T-helper 17 cell (primary cell): ENCODE measurements at places on chromosomes 13 and 19.
A peak's percentile ranks its signal among the peaks of the same experiment; 100 is the strongest.

DNA sequence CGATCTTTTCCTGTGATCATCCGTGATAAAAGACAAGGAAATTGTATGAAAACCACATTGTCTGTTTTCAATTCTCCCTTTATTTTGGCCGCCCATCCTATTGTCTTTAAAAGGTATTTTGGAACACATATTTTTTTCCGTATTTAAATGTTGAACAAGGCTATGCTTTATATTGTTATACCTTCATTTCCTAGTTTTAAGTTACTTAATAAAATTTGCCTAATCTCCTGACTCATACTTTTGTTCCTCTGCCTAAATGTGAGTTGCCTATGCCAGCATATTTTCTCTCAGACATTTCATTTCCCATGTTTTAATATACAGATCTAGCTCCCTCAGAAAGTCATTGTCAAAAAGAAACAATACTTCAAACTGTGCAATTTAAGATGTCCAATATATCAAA is 104.2 kb downstream of the SLITRK6 start:
- DNase-seq: no peak

DNA sequence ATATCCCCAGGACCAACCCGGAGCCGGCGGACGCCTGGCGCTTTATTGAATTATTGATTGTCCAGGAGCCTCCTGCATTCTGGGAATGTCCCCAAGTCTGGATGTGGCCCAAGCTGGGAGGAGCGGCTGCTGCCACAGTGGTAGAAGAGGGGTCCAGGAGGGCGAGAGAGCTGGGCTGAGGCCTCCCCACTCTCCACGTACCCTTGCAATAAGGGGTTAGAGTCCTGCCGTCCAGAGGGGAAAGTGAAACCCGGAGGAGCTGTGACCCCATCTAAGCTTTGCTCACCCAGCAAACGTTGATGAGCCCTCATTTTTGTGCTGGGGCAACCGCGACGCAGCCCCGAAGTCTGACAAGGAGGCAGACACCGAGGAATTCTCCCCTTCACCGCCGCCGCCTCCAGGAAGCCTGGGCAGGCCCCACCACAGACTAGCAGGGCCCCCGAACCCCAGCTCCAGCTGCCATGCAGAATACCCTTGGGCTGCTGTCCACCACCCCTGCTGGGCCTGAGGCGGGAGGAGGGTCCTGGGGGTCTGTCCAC is 1.4 kb upstream of the C2CD4C start:
- DNase-seq: no peak

DNA sequence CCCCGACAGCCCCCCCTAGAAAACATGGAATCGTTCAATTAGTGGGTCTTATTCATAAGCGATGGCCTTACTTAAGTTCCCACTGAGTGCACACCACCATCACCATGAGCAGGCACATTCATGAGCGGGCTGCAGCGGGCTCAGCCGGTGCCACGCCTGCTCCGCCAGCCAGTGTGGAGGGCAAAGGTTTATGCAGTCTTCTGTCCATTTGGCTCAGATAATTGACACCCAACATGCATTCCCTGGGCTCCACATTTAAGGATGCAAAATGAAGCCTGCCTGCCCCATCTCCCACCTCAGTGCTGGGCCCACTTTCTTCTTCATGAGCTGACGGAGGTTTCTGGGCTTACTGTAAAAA is 12.1 kb downstream of the C19orf12 start:
- no peak for DNase-seq

GRCh38 chr19:14333101-14333871 is 48.0 kb upstream of the ADGRE5 start:
- DNase-seq: no peak

- no peak for DNase-seq
These were observed 16.9 kb downstream of the SMARCA4 start for GRCh38 chr19:10977742-10978092.

DNA sequence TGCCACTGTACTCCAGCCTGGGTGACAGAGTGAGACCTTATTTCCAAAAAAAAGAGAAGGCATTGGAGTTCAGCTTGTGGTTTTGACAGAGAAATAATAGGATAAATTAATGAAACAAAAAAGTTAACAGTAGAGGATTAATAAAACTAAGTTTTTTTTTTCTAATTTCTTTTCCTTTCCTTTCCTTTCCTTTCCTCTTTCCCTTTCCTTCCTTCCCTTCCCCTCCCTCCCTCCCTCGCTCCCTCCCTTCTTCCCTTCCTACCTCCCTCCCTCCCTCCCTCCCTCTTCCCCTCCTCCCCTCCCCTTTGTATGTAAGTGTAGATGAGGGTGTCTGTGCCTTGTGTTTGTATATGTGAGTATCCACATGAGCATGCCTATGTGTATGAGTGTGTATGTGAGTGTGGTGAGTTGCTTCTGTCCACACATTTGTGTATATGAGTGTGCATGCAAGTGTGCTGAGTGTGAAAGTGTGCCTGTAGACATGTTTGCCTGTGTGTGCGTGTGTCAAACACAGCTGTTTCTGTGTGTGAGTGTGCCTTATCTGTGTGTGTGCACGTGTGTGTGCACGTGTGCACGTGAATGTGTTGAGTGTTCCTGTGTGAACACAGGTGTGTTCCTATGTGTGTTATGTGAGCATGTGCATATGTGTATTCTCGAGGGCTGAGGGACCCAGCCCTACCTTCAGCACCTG is 12.5 kb upstream of the MZF1 start:
- DNase-seq: no peak

GRCh38 chr13:31452525-31452924 is 252.8 kb downstream of the B3GLCT start:
- DNase-seq: no peak

DNA sequence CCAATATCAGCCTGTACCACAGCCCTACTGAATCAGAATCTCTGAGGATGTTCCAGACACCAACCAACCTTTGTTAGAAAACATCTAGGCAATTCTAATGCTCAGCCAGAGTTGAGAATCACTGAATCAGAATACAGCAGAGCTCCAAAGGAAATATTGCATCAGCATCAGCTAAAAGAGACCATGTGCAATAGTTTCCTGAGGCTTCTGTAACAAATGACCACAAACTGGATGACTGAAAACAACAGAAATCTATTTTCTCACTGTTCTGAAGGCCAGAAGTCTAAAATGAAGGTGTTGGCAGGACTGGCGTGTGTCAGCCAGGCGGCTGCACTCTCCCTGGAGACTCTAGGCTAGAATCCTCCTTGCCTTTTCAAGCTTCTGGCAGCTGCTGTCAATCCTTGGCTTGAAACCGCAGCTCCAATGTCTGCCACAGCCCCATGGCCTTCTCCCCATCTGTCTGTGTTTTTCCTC is 1.2 kb upstream of the DCT start:
- DNase-seq: no peak

- no peak for DNase-seq
These were observed 2.0 kb downstream of the PTH2 start for GRCh38 chr19:49421039-49421877.

- peak; percentile 96 for DNase-seq
These were observed 480 bp upstream of the KLF16 start for GRCh38 chr19:1863638-1864479.

DNA sequence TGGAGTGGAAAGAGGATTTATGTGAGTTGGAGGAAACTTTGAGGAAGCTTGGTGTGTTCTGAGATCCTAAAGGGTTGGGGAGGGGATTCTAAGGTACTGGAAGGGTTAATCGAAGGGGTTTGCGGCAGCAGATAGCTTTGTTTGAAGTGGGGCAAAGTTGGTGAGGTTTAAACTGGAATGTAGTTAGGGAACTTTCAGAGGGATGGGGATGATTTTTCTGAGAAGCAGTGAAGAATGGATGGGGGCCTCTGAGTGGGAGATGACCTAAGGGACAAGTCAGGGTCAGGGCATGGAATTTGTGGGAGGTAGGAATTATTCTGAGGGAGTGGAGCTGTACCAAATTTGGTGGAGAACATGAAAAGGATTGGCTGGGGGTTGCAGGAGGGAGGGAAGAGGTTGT is 3.9 kb downstream of the SAE1 start:
- DNase-seq: no peak

DNA sequence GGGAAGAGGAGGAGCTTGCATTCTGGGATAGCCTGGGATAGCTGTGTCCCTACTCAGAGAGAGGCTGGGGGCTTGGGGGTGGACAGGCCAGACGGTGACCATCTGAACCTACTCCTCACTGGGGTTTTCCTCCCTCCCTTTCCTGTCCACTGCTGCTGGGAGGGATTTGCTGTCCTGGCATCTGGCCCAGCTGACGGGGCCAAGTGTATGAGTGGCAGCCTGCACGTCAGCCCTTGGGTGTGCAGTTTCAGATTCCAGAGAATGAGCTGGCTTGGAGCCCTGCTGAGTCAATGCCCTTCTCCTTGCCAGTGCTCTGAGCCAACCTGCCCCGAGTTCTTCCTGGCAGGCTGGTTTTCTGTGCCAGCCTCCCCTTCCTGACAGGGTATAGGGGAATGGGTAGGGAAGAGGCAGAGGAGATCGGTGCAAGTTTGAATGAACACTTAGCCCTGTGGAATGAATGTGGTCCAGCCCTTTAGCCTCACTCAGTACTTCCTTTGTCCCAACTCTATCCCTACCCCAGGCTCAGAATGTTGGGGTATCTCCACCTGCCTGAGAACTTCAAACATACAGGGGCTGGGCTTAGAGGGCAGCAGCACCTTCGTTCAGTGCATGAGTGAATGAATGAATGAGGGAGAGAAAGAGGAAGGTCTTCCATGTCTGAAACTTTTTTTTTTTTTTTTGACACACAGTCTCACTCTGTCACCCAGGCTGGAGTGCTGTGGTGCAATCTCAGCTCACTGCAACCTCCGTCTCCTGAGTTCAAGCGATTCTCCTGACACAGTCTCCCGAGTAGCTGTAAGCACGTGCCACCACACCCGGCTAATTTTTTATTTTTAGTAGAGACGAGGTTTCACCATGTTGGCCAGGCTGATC is 1.8 kb upstream of the ANGPTL4 start:
- DNase-seq: no peak
